NK-92 treated with Interleukin-12 subunit alpha and Interleukin-12 subunit beta, amount 100 ng/mL, for 24 hours (cell line): ENCODE measurements at places on chromosomes 4 and X.

- no peak for DNase-seq
Observed at GRCh38 chr4:130008461-130008860, 912.5 kb downstream of the C4orf33 start.

- no peak for DNase-seq
Observed at GRCh38 chrX:630612-631496, at the start of gene SHOX. SHOX (plus strand) TSS chrX:630791; CDS start chrX:630898, 107 bp downstream.

GRCh38 chrX:136666088-136666487 lies 18.1 kb downstream of the CD40LG start:
- DNase-seq, result no peak

GRCh38 chr4:109385260-109385659 lies 48.4 kb upstream of the SEC24B start:
- no peak for DNase-seq

DNA sequence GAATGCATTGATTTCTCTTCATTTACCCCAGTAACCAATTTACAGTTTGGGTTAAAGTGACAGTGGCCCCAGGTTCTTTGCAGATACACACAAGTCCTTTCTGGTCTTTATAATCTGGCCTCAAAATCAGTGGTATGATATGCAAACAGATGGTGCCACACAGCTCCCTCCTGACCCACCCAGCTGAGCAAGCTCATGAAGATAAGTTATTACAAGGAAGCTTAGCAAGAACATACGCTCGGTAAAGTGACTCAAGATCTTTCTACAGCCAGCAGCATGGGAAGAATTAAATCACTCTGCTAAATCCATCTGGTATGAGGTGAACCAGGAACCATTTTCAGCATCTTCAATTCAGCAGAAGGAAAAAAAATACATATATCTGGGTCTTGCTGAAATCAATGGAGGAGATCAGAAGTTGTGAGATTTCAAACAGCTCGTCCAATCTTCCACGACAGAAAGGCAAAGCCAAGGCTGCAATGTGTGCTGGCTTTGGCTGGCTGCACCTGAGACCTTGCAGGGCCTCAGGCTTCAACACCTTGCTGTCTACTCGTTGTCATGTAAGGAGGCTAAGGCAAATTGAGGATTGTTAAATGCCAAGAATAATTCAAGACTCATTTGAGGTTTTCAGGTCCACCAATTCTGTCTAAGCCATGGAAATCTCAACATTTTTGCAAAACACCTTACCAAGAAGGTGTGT lies 28.2 kb downstream of the SEL1L3 start:
- no peak for DNase-seq

GRCh38 chr4:176920694-176921093 lies 128.0 kb upstream of the VEGFC start:
- no peak for DNase-seq

DNA sequence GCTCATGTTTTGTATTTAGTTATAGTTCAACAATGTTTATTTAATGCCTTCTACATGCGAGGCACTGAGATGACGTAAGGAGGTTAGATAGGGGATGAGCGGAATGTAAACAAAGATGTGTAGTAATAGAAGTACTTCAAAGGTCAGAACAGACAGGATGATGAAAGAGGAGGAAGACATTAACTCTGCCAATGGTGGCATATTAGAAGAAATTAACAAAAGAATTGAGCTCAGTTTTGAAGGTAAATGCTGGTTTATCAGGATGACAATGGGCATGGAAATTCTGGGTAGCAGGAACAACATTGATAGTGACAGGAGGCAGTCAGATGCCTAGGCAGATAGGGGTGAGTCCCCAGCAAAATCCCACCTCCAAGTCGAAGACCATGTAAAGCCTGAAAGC lies 62.3 kb upstream of the PGRMC2 start:
- DNase-seq, result no peak

- peak; percentile 46 for DNase-seq
Observed at GRCh38 chr4:128517739-128518510, 230.3 kb upstream of the PGRMC2 start.

DNA sequence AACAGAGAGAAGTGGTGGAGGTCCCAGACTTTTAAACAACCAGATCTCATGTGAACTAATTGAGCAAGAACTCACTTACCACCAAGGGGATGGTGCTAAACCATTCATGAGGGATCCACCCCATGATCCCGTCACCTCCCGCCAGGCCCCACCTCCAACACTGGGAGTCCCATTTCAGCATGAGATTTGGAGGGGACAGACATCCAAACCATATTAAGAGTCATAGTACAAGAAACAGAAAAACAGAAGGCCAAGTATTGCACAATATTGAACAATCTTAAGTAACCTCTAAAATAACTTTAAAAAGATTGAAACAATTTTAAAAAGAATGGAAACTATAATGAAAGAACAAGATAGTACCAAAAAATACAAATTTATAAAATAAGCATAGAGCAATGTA lies 110.0 kb downstream of the CBR4 start:
- no peak for DNase-seq
